ENCODE measurements at places on chromosomes 5 and 9.

GRCh38 chr9:27460226-27461023 lies 63.7 kb upstream of the IFNK start:
- no peak for DNase-seq

DNA sequence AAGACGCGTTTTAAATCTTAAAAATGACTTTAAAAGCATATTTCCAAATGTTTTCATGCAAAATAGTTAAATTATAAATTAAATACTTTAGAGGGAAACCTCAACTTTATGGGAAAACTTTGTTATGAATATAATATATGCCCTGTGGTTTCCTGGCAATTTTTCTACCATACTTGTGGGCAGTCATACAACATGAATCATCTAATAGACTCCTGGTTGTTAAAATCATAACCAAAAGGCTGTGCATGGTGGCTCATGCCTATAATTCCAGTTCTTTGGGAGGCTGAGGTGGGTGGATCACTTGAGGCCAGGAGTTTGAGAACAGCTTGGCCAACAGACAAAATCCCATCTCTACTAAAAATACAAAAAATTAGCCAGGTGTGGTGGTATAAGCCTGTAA lies 18.2 kb downstream of the ATP10B start:
- DNase-seq: no peak

- no peak for DNase-seq
Observed at GRCh38 chr9:100730086-100730485, 152.2 kb downstream of the CAVIN4 start.

DNA sequence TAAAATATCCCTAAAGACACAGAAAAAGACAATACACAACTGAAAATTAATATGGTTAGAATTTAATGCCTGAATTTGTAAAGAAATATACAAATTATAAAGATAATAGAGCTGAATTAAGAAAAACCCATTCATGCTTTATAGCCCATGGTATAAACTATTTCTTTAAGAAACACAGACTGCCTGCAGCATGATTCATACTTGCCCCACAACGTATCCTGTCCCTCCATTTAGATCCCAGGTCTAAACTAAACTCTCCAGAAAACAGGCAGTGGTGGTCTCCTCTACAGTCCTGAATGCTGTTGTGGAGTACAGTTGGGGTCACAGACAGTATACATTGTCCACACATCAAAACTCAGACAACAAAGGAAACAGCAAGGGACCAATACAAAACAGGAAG lies 24.8 kb downstream of the IL6ST start:
- DNase-seq: no peak

GRCh38 chr9:109192732-109193361 lies 25.8 kb upstream of the FRRS1L start:
- DNase-seq: no peak

- no peak for DNase-seq
Observed at GRCh38 chr9:133881671-133882381, 110.3 kb downstream of the VAV2 start.

DNA sequence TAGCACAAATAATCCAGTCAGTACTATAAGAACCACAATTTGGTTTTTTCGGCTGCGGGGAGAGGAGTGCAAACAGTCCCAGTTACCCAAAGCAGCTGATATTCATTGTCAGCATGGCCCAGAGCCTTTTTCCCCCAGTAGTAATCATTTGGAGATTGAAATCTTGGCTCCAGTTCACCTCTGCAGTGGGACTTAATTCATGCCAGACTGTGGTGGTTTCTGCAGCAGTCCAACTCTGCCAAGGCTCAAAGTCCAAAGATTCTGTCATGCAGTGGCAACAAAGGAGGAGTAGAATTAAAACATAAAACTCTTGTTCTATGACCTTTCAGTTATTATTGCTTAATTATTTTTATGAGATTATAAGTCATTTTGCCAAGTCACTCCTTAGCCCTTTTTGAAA lies 25.0 kb upstream of the TRIM36 start:
- DNase-seq: no peak

- no peak for DNase-seq
Observed at GRCh38 chr9:137960496-137960895, 82.9 kb downstream of the CACNA1B start.

DNA sequence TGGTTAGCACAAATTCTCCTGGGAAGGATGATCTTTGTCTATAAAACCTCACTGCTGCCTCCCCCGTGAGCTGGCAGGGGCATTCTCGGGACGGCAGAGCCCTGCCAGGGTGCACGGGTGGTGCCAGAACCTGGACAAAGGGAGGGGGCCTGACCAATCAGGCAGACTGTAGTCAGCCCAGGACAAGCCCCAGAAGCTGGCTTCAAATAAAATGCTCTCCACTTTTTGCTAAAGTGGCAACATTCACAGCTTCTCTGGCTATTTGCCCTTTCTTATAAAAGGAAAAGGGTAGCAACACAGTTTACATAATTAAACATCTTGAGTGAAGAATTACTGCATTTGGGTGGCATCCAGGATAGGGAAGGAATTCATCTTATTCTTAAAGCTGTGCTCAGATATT lies 14.4 kb downstream of the IL9 start:
- DNase-seq: no peak

GRCh38 chr5:83474991-83475390 lies 3.4 kb downstream of the VCAN start:
- DNase-seq: no peak

- DNase-seq: no peak
Observed at GRCh38 chr9:123414204-123414603, 58.2 kb downstream of the CRB2 start.

DNA sequence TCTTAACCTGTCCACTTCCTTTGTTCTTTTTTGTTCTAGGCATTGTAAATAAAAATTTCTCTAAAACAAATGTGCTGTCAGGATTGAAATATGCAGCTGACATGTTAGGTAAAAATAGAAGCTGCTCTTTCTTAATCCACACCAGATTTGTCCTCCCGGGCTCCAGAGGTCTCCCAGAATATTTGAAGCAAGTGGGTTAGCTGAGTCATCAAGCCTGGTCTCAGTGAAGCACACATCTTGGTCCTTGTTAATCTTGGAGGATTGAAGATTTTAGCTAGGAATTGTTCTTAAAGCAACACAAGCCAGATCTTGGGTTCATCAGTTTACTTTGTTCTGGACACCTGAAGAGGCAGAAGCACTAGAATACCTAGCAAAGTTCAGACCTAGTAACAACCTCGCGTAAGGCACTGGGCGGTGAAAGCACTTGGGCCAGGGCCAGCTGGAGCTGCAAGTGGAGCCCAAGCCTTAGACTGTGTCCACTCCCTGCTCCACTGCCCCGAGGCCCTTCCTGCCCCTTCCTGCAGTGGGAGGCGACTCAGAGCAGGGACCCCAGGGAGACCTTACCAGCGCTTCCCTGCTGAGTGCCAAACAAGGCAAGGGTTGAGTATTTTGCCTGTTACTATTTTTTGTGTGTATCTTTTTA lies 36.5 kb downstream of the HABP4 start:
- DNase-seq: no peak

- DNase-seq: no peak
Observed at GRCh38 chr9:90037146-90037797, 432.5 kb downstream of the GADD45G start.

DNA sequence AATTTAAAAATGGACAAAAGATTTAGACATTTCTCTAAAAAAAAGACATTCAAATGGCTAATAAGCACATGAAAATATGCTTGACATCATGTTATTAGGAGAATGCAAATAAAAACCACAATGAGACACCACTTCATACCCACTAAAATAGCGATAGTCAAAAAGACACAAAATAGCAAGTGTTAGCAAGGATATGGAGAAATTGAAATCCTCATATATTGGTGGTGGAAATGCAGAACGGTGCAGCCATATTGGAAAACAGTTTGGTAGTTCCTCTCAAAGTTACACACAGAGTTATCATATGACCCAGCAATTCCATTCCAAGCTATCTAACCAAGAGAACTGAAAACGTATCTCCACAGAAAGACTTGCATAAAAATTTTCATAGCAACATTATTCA lies 227.5 kb upstream of the TRIM32 start:
- DNase-seq: no peak

GRCh38 chr5:147483188-147483790 lies 26.6 kb downstream of the DPYSL3 start:
- DNase-seq: no peak

DNA sequence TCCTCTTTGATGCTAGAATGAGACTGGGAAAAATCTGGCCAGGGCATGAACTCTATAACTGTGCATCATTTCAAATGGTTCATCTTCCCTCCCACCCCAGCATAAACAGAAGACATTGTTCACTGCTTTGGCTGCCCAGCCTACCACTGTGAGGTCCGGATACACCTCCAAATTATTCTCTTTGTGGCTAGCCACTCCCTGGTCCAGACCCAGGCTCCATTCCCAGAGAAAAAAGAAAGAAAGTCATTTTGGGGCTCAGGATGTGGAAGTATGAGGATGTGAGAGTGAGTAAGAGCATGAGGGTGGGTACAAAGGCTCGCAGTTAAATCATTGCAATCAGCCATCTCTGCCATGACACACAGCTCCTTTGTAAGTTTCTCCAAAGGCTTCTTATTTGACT lies 559.2 kb downstream of the PSAT1 start:
- DNase-seq: no peak

DNA sequence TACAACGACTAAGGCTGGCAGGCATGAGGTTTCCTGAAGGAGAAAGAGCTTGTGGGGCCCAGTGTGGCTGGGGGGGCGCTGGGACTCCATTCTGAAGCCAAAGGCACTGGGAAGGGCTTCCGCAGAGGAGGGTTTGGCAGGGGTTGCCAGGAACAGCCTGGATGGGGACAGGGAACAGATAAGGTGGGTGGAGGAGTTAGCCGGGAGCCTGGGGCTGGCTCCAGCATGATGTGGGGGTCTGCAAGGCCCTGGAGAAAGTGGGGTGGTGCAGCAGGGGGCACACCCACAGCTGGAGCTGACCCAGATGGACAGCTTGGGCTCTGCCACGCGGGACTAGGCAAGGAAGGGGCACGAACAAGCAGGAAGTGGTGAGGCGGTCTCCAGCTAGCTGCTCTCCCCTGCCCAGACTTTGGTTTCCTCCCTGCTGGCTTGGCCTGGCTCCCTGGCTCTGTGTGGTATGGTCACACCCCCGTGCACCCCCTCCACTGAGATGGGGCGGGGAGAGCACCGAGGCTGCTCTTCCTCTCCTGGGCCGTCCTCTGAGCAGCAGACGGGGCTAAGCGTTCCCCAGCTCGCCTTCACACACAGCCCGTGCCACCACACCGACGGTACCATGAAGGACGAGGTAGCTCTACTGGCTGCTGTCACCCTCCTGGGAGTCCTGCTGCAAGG lies at the start of gene LTC4S:
Gene LTC4S, plus strand, starts transcription at position 519 of the 672 bp plus-strand sequence. Its CDS starts 95 bp downstream, at position 614.
- DNase-seq: peak; percentile 32

- DNase-seq: no peak
Observed at GRCh38 chr9:134590240-134591081, 51.1 kb upstream of the COL5A1 start.

DNA sequence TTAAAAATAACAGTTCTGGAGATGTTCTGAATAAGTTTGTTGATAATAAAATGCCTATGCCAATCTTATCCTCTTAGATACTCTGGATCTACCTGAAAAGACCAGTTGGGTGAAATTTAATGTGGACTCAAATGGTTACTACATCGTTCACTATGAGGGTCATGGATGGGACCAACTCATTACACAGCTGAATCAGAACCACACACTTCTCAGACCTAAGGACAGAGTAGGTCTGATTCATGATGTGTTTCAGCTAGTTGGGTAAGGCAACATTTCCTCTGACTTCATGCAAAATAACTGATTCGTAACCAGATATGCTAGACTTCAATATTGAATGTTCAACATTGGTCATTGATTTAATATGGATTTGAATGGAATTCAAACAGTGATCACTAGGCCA lies 27.0 kb downstream of the ERAP2 start:
- DNase-seq: no peak

- DNase-seq: no peak
Observed at GRCh38 chr5:141485321-141486055, 658 bp downstream of the PCDHGC4 start.

GRCh38 chr9:135604437-135605237 lies 34.7 kb downstream of the GLT6D1 start:
- DNase-seq: no peak

- no peak for DNase-seq
Observed at GRCh38 chr9:80690349-80690939, 998.9 kb downstream of the TLE1 start.

- DNase-seq: no peak
Observed at GRCh38 chr5:14455814-14456321, 125.7 kb upstream of the OTULINL start.

- no peak for DNase-seq
Observed at GRCh38 chr5:55885359-55885758, 34.2 kb downstream of the IL31RA start.

DNA sequence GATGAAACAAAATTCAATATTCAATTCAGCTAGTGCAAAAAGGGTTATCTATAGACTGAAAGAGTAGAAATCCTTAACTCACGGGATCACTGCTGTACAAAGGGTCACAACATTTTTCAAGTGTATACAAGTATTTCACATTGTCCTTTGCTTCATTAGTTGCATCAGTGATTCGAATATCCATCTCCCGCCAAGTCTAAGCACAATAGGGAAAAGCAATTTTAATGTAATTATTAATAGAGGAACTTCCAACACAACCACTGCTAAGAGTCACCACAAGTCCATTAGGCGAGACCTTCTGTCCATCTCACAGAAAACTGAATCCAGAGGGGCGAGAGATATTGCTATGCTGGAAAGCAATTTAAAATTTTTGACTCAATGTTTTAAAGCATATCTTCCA lies 27.4 kb downstream of the DNAH5 start:
- no peak for DNase-seq

DNA sequence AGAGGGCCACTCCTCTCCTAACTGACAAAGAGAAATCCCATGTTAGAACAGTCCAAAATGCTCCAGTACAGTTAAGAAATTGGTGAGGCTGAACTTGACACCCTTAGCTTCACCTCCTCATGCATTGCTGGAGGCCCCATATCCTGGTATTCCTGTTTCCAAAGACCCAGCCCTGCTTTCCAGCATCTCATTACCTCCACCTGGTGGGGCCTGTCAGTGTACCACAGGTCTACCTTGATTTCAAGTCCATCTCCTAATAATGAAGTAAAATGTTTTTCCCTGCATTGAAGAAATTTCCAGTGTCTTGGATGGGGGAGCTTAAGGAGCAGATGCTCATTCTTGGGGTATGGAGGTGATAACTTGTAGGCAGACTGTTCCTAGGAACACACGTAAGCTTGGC lies 70.6 kb upstream of the S1PR3 start:
- DNase-seq: no peak

GRCh38 chr5:139475865-139476617 lies 5.2 kb downstream of the SMIM33 start:
- DNase-seq: no peak

- no peak for DNase-seq
Observed at GRCh38 chr9:76658510-76659231, 105.6 kb upstream of the PCA3 start.

GRCh38 chr9:74735761-74736160 lies 152.0 kb downstream of the TRPM6 start:
- no peak for DNase-seq

GRCh38 chr5:134371834-134372340 lies 518 bp downstream of the UBE2B start:
- peak; percentile 26 for DNase-seq
